Right lung (tissue), 10 donors: ENCODE measurements at places on chromosomes 4 and X.

GRCh38 chr4:124428648-124429047 is 283.9 kb downstream of the ANKRD50 start:
- DNase-seq: no peak

GRCh38 chrX:136879001-136879687 is 1.4 kb downstream of the RBMX start:
- DNase-seq: no peak

DNA sequence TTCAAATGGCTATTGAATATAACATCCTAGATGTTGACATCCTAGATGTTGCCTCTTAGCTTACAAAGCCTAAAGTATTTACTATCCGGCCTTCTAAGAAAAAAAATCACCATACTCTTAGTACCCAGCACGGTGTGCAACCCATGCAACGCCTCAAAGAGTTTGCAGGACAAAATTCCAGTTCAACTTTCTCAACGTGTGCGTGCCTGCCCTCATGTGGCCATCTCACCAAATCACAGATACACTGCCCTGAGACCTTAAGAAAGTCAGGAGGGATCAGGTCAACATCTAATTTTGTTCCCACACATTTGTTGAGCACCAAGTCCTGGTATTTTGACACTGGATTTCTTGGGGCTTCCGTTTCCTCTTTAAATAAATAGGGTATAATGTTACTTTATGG is 68.3 kb downstream of the CRMP1 start:
- no peak for DNase-seq

DNA sequence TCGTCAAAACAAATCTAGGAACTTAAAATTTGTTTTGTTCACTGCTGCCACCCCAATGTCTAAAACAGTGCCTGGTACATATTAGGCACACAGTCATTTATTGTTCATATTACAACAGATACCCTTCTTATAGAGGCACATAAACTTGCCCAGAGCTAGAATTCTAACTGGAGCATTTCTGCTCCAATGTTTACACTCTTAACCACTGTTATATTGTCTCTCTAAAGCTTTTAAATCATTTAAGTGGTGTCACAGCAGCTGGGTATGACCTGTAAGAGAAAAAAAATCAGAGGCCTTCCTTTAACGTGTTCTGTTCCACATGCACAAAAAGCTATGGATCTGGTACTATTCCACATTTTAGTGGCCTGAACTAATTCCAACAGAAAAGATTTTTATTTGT is 3.0 kb downstream of the UBE2D3 start:
- no peak for DNase-seq

DNA sequence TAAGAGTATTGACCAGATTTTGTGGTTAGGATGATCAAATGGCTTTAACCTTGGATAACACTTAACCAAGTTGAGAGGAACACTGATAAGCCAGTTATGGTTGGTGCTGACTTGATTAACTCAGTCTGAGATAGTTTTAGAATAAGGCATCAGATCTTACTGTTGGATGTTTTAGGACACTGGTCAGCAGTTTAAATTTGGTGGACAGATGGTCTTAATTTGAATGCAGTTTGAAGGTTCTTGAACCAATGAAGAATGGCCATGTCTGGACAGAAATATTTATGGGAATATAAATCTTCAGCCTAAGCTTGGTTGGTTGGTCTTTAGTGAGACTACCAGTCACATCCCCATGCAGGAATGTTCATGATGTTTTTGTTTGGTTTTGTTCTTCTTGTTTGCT is 2.6 kb upstream of the GIMD1 start:
- no peak for DNase-seq

DNA sequence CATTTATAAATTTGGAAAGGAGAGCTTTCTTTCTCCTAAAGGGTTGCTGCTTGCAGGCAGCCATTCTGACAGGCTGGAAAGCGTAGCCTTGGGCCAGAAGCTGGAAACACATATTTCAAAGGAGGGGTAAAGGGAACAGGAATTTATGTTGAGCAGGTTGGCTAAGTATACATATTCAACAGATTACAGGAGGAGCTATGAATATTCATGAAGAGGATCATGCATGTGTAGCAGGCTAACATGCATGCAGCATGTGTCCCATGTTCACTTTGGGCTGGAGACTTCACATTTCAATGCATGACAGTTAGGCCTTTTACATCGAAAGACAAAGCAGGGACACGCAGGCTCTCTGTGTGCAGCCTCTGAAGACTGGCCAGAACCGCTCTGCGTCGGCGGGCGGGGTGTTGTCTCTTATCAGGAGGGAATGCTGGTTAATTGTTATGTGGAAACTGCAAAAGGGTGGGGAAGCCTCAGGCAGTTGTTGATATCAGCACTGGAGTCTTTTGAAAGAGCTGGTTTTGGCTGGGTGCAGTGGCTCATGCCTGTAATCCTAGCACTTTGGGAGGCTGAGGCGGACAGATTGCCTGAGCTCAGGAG is 31.5 kb downstream of the CASP3 start:
- DNase-seq: no peak

- no peak for DNase-seq
These were observed 46.9 kb upstream of the TAB3 start for GRCh38 chrX:30935985-30936384.

- no peak for DNase-seq
These were observed 393.5 kb downstream of the GPM6A start for GRCh38 chr4:175418516-175418915.

DNA sequence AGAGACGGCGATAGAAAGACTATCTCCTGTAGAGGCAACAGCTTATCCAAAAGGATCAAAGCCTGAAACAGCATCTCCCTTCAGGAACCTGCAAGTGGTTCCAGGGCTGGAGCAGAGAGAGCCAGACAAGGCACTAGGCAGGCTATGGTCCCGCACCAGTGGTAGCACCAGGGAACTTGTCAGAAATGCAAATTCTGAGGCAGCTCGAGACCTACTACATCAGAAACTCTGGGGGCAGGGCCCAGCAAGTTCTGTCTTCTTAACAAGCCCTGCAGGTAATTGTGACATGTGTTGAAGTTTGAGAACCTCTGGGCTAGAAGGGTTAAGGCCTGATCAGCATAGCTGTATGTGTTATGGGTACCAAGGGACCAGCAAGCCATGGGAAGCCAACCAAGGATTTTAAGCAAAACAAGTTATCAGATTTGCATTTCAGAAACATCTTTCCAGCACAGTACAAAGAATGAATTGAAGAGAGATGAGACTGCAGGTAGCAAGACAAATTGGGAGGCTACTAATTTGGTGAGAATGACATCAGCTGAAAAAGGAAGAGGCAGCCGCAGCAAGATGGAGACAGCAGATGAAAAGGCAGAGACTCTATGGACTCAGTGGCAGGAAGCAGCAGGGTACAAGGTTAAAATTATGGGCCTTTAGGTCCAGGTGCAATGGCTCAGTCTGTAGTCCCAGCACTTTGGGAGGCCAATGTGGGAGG is 139.7 kb downstream of the TSPAN5 start:
- DNase-seq: no peak

DNA sequence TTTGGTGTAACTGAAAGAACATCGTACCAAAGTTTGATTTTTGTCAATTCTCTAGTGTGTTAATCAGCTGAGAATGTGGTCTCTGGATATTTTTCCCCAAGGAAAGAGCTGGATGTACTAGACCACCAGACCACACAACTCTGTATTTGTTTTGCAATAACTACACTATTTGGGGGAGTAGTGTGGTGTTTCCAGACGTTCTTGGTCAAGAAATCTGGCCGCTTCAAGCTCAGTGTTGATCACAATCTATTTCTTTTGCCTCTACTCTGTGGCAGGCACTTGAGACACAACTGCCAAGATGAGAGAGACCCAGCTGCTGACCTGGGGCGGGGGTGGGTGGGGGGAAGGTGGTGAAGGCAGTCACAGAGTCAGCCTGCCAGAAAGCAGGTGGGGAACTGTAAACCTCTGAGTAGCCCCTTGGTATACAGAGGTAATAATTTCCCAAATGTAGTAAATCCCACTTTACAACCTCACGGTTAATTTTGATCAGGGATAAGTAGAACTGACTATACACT is 30.6 kb downstream of the PTTG2 start:
- no peak for DNase-seq

DNA sequence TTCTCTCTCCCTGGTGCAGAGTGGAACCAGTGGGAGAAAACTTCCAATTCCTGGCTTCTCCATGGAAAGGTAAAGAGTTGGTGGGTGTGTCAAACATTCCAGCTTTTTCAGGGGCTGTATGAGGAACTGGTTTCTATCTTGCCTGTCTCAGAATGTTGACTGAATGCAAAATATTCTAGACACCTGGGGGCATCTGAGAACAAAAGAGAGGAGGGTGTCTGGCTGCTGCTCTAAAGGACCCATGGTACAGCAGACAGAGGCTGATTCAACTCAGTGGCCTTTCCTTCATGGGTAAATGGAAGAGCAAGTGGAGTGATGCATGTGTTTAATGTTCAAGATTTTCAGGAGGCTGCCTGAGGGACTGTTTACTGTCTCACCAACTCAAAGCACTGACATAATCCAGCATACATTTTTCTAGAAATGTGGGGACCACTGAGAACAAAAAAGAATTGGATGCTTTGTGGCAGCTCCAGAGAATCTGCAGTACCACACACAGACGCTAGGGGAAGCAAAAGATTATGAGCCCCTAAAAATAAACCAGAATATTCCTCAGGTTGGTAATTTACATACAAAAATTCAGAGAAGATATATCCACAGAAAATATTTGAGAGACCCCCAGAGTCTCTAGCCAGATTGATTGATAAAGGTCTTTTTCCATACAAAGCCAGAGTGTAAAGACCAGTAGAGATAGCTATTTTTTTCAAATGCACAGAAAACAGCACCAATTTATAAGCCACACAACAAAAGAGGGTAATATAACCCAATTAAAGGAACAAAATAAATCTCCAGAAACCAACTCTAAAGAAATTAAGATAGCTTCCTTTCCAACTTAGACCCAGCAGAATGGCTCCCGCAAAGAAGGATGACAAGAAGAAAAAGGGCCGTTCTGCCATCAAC is 48.0 kb upstream of the STARD8 start:
- no peak for DNase-seq

DNA sequence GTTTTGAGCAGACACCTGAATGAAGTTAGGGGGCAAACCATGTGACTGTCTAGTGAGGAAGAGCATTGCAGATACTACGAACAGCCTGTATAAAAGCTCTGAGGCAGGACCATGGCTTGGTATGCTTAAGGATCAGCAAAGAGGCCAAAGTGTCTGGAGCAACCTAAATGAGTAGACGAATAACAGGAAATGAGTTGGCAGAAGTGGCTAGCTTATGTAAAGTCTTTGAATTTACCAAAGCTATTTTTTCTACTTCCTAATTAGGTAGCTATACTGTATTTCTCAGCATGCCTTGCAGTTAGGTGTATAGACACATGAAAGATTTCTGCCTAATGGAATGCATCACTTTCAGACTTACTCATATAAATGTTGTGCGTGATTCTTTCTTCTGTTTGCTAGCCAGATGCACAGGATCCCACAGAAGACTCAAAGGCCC is 9.3 kb upstream of the GPRIN3 start:
- no peak for DNase-seq

GRCh38 chr4:77073981-77074380 is 1.8 kb downstream of the CCNI start:
- DNase-seq: peak; percentile 31

DNA sequence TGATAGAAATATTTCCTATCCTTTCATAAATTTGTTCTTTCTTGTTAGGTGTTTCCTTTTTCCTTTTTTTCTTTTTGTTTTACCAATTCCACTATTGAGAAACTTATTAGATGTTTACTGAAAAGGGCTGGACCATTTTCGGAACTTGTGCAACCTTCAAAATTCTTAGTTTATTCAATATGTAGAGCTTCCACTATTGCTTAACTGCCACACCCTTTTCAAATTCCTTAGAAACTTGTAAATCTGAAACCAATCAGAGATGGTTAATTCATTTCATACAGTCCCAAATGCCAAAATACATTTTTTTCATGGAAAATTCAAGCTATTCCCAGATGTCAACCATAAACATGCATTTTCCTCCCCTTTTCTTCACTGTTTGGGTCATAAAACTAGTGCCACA is 66.1 kb upstream of the SLC39A8 start:
- no peak for DNase-seq

DNA sequence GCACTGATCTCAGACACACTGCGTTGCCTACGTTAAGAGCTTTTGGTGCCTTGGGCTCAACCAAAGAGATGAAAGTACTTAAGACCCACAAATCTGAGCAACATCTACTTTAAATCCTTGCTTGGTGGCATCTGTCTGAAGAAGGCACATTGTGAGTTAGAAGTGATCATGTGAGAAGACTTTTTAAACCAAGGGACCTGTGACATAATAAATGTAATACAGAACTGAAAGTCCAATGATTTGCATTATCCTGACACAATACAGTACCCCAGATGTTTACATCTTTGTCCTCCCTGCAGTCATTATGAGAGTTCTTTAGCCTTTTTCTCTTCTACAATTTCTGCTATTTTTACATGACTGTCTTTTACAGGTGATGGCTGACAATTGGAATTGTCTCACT is 96.7 kb upstream of the FTHL17 start:
- DNase-seq: no peak

DNA sequence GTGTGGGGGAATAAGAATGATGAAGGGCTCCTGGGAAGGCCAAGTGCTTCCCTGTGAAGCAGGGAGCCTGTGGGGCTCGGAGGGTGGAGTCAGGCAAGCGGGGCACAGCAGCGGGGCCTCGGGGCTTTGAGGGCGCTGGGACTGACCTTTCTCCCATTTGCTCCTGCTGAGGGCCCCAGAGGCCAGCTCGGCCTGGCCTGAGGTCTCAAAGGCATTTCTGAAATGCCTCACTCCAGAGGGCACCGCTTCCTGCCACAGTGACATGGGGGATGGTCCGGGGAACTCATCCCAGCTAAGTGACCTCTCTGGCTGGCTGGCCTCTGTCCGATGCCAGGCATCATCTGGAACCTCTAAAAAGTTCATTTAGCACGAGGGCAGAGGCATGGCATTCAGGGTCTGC is 98.8 kb upstream of the STX18 start:
- no peak for DNase-seq

- peak; percentile 88 for DNase-seq
These were observed 40.0 kb upstream of the IRF2 start for GRCh38 chr4:184514121-184514988.

DNA sequence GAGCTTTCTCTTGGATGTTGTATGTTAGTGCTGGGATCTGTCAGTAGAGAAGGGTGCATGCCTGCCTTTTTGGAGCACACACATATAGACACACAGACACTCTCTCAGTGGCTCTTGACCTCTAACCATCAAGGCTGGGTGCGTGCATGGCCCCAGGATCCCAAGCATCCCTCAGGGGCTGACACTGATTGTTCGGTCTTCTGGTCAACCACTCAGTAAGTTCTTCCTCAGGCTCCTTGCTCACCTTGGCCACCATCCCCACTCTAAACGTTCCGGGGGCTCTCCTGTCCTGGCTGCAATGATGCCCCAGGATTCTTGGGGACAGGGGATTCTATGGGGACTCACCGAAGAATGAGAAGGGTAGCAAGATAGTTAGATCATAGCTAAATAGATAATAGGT is 179.6 kb downstream of the SHOX start:
- no peak for DNase-seq

GRCh38 chr4:25454476-25454875 is 77.4 kb downstream of the ANAPC4 start:
- DNase-seq: no peak

GRCh38 chrX:118396113-118396512 is 50.2 kb downstream of the WDR44 start:
- DNase-seq: no peak
